Renal pelvis (tissue), 12 donors: ENCODE measurements at places on chromosomes 16 and 17. TPM values are rescaled to one million over a fixed set of nuclear protein-coding genes. Genes with fewer than 3 reads are reported as not detected.

DNA sequence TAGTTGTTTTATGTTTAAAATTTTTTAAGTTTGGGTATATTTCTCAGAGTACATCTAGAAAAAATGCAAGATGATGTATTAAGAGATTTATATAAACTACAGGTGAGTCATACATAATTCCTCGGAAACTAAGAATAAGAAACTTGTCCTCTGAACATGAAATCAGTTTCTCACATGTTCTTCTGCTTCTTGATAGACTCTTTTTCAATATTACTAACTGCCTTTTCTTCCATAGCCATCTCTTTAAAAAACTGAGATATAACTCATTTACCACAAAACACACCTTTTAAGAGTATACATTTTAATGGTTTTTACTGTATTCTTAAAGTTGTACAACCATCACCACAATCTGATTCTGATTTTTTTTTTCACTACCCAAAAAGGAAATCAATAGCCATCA, 238.4 kb upstream of the AXIN2 start:
- DNase-seq = no peak

DNA sequence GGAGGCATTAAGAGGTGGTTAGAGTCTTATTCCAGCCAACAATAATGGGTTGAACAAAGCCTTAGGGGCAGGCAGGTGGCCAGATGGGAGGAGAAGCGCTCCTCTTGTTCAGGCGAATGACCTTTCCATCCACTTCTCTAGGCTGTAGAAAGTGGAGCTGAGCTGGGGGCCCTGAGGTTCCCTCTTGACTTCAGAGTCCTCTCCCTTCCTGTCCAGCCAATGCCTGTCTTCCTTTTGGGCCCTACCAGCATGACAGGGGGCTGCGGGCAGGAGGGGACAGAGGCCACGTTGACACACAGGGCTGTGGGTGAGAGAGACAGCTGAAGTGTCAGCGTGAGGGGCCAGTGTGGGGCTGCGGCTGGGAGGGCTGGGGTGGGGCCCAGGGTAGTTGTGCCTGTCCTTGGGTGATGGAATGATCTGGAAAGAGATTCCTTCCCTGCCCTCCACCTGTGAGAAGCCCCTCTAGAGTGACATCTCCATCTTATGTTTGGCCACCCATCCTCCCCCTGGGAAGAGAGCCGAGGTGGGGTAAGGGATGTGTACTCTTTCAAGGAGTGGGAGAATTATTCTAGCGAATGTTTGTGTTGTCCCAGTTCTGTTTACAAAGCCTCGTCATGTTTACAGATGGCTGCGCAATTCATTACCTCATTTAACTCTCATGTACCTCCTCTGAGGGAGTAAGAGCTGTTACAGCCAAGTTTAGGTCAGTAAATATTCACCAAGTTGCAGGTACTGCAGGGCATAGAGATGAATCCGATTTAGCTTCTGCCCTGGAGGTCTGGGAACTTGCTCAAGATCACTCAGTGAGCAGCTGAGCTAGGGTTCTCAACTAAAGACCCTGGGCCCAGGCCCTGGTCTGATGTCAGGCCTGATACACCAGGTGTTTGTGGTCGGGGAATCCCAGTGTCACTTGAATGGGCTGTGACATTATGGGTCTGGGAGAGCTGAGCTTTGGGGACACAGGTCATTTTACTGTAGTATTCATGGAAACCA, 3.3 kb downstream of the ERBB2 start:
- DNase-seq = no peak

GRCh38 chr16:19210280-19210924, 42.4 kb downstream of the SYT17 start:
- DNase-seq = no peak

GRCh38 chr17:41308251-41308917, 725 bp downstream of the KRTAP16-1 start:
- DNase-seq = no peak

RHBDF2 gene
- polyA plus RNA-seq = 7.7 TPM
